B cell (primary cell): ENCODE measurements at places on chromosomes 6 and 20. TPM values are rescaled to one million over a fixed set of nuclear protein-coding genes. Genes with fewer than 3 reads are reported as not detected.

The C6orf58 gene
- polyA plus RNA-seq: not detected in 2 replicates

The KCNB1 gene
- polyA plus RNA-seq: not detected in 2 replicates

The SALL4 gene
- polyA plus RNA-seq: 0.17 and 0.21 TPM in 2 replicates

The HAO1 gene
- not detected in 2 replicates for polyA plus RNA-seq

The TSBP1 gene
- not detected in 2 replicates for polyA plus RNA-seq

DNA sequence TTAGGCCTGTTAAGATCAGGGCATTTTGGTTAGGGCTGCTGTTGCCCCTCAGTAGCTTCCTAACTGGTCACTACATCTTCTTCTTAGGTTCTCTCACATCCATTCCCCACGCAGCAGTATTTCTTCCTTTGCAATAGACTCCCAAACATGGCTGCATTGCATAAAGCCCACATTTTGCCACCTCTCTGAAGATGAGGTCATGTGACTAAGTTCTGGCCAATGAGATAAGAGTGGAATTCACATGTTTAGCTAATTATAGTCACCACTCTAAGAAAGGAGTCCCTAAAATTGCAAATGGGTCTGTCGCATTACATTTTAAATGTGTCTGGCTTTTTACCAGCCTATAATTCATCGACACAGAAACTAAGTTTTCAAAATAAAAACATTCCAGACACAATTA lies 9.3 kb upstream of the DOK5 start:
- no peak overlapping the region for H3K27ac ChIP-seq
- DNase-seq: no peak
- no peaks in the 10 kb centered on the region for H3K36me3 ChIP-seq
- no peak overlapping the region for H3K4me3 ChIP-seq
- H3K27me3 ChIP-seq: no peaks in the 10 kb centered on the region
- no peaks in the 10 kb centered on the region for H3K4me1 ChIP-seq

- H3K36me3 ChIP-seq: no peaks in the 10 kb centered on the region
- H3K27me3 ChIP-seq: no peaks in the 10 kb centered on the region
- no peaks in the 10 kb centered on the region for H3K4me1 ChIP-seq
- no peak for DNase-seq
- H3K27ac ChIP-seq: no peak overlapping the region
- no peak overlapping the region for H3K4me3 ChIP-seq
These were observed 231.2 kb upstream of the ZFP64 start for GRCh38 chr20:52422574-52423336.

GRCh38 chr6:113526995-113527394 lies 330.1 kb upstream of the MARCKS start:
- no peak overlapping the region for H3K4me3 ChIP-seq
- no peak for DNase-seq
- no peaks in the 10 kb centered on the region for H3K27me3 ChIP-seq
- no peak overlapping the region for H3K27ac ChIP-seq
- no peaks in the 10 kb centered on the region for H3K4me1 ChIP-seq

DNA sequence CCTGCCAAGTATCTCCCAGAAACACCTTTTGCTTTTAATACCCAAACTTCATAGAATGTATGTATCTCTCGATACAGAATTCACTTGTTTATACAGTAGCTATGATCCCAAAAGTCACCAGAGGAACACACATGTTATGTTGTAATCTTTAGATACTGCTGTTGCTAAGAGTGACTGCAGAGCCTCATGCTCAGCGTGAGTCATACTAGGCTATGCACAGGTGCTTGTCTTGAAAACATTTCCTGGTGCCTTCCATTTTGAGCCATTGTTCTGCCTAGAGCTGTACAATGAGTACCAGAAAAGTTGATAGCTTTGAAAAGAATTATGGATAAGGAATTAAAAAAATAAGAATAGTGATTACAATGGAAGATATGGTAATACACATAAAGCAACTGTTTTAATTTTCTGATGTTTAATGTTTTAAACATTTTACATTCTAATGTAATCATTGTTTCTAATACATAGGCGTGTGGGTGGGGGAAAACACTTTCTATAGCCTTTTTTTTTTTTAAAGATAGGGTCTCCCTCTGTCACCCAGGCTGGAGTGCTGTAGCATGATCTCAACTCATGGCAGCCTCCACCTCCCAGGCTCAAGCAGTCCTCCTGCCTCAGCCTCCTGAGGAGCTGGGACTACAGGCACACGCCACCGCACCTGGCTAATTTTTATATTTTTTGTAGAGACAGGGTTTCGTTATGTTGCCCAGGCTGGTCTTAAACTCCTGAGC lies 79.4 kb downstream of the CD24 start:
- no peak for DNase-seq
- H3K4me3 ChIP-seq: no peak overlapping the region
- H3K27ac ChIP-seq: no peak overlapping the region
- no peaks in the 10 kb centered on the region for H3K36me3 ChIP-seq
- no peaks in the 10 kb centered on the region for H3K27me3 ChIP-seq

DNA sequence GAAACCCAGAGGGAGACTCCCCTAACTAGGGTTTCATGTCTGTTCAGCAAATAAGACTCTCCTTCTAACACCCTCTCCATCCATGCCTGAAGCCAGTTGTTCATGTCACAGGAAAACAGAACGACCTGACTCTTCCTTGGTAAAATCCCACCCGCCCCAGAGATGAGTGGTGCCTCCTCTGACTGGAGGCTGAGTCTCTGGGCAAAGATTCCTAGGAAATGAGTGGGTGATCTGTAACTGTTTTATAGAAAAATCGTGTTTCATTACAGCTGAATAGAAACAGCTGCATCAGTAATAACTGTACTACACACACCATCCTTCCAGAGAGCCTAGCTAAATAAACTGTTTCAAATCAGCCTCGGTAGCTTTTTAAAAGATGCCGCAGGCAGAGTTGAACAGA lies 37.4 kb upstream of the MRPS10 start:
- H3K27ac ChIP-seq: no peak overlapping the region
- no peak for DNase-seq
- no peaks in the 10 kb centered on the region for H3K4me1 ChIP-seq
- H3K36me3 ChIP-seq: no peaks in the 10 kb centered on the region

GRCh38 chr6:95117236-95117635 lies 460.1 kb upstream of the MANEA start:
- no peaks in the 10 kb centered on the region for H3K27me3 ChIP-seq
- H3K4me1 ChIP-seq: no peaks in the 10 kb centered on the region
- H3K27ac ChIP-seq: no peak overlapping the region
- H3K36me3 ChIP-seq: no peaks in the 10 kb centered on the region
- H3K4me3 ChIP-seq: no peak overlapping the region

- H3K4me3 ChIP-seq: no peak overlapping the region
- no peak overlapping the region for H3K27ac ChIP-seq
- H3K27me3 ChIP-seq: no peaks in the 10 kb centered on the region
- H3K4me1 ChIP-seq: no peaks in the 10 kb centered on the region
- no peaks in the 10 kb centered on the region for H3K36me3 ChIP-seq
These were observed 89.4 kb downstream of the C6orf118 start for GRCh38 chr6:165220045-165220444.

DNA sequence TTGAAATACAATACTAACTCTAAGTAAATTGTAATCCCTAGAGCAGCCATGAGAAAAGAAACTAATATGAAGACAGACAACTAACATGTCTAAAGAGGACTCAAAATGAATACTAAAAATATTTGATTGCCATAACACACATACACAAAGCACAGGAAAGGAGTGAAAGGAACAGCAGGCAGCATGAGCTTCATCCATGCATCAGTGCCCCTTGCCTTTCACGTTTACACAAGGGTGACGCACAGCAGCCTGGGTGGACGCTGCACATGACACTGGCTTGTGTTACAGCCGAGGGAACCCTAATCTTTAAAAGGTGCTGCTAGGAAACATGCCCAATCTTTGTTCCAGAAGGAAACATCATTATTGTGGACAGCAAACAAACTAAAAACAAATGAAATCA lies 123.5 kb downstream of the MAN1A1 start:
- no peak for DNase-seq
- H3K4me3 ChIP-seq: no peak overlapping the region
- H3K4me1 ChIP-seq: no peaks in the 10 kb centered on the region

- DNase-seq: no peak
- H3K27me3 ChIP-seq: no peaks in the 10 kb centered on the region
- H3K36me3 ChIP-seq: no peaks in the 10 kb centered on the region
- H3K4me3 ChIP-seq: no peak overlapping the region
These were observed 38.9 kb upstream of the SNAP25 start for GRCh38 chr20:10179574-10180298.

DNA sequence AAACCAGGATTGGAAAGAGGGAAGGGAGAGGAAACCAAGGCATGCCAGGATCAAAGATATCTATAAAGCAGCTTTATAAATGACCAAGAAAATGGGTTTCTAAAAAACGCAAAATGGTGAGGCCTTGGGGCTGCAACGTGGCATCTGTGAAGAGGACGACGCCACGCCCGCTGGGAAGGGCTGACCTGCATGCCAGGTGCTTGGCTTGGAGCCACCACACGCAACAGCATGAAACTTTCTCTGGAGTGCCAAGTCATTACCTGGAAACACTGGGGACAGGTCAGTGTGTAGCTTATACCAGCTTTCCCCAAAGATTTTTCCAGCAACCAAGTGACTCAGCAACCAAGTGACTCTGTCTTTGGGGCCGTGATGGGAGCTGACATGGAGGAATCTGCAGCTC lies 82.5 kb downstream of the POPDC3 start:
- no peak overlapping the region for H3K27ac ChIP-seq
- DNase-seq: no peak
- no peaks in the 10 kb centered on the region for H3K36me3 ChIP-seq
- H3K4me1 ChIP-seq: no peaks in the 10 kb centered on the region

DNA sequence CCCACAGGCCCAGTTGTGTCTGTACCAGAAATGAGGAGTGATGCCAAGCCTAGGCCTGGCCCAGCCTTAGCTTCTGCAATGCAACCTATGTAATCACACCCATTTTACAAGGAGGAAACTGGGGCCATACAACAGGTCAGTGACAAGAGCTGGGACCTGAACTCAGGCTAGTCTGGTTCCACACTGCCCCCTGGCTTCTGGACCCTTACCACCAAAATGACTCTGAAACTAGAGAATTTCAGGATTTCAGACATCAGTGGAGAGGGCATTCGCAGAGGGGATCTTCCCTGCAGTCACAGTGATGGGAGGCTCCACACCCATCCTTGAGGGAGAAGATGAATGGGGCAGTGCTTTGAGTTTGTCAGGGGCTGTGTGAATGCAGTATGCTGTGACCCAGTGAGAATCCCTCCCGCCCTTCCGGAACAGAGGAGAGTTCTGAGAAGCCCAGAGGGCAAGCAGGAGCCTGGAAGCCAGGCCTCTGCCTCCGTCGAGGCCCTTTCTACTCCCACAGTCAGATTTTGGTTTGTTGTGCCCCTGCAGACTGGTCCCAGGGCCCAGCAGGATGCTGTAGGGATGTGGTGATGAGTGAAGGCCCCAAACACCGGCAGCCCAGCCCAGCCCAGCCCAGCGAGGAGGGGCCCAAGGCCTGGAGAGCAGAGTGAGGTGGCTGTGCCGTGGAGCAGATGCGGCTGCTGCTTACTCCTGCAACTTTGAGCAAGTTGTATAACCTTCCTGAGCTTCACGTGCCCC lies 48.1 kb upstream of the MYL9 start:
- H3K4me1 ChIP-seq: peaks cover 17% of the 10 kb centered on the region
- no peaks in the 10 kb centered on the region for H3K27me3 ChIP-seq
- H3K4me3 ChIP-seq: no peak overlapping the region
- no peak overlapping the region for H3K27ac ChIP-seq

- H3K27ac ChIP-seq: peak overlapping the region; percentile 55
- H3K27me3 ChIP-seq: no peaks in the 10 kb centered on the region
- H3K36me3 ChIP-seq: peaks cover 86% of the 10 kb centered on the region
- no peak for DNase-seq
- no peak overlapping the region for H3K4me3 ChIP-seq
- no peaks in the 10 kb centered on the region for H3K4me1 ChIP-seq
These were observed 31.0 kb downstream of the ZC3H12D start for GRCh38 chr6:149453597-149454345.

- no peak overlapping the region for H3K27ac ChIP-seq
- H3K27me3 ChIP-seq: no peaks in the 10 kb centered on the region
- peak; percentile 22 for DNase-seq
- no peaks in the 10 kb centered on the region for H3K4me1 ChIP-seq
- H3K4me3 ChIP-seq: no peak overlapping the region
These were observed 132.8 kb upstream of the ZNF184 start for GRCh38 chr6:27605401-27606342.

DNA sequence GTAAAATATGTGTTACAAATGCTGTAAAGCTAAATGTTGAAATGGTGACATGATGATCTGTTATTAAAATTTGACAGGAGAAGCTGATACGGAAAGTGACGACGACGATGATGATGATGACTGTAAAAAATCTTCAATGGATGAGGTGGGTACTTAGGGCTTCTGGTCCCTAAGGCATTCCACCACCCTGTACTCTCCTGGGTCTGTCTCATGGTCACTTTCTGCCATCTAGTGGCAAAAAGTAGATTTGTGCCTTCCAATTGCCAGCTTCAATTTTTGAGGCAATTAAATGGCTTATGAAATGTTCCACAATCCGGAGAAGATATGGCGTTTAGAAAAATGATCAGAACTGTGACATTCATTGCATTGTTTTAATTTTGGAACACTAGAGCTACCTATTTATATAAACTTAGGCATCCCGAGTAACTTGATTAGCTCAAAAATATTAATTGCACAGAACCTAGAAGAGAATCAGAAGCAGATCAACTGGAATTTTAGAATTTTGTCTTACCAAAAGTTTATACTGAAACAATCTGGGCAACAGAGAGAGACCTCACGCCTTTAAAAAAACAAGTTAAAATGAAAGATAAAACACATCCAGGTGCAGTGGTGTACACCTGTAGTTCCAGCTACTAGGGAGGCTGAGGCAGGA lies 346.5 kb upstream of the PLCB4 start:
- H3K4me3 ChIP-seq: no peak overlapping the region
- H3K36me3 ChIP-seq: no peaks in the 10 kb centered on the region
- no peaks in the 10 kb centered on the region for H3K27me3 ChIP-seq
- no peak overlapping the region for H3K27ac ChIP-seq
- peak; percentile 64 for DNase-seq

DNA sequence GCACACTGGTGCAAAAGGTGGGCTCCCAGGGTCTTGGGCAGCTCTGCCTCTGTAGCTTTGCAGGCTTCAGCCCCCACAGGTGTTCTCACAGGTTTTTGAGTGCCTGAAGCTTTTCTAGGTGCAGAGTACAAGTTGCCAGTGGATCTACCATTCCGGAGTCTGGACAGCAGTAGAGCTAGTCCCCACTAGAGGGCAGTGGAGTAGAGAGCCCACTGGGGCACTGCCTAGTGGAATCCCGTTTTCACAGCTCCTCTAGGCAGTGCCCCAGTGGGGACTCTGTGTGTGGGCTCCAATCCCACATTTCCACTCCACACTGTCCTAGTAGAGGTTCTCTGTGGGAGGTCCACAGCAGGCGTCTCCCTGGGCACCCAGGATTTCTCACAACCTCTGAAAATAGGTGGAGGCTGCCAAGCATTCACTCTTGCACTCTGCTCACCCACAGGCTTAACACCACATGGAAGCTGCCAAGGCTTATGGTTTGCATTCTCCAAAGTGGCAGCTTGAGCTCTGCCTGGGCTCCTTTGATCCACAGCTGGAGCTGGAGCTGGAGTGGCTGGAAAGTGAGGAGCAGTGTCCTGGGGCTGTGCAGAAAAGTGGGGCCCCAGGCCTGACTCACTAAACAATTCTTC lies 86.3 kb upstream of the PROKR2 start:
- DNase-seq: no peak
- no peaks in the 10 kb centered on the region for H3K4me1 ChIP-seq
- H3K27ac ChIP-seq: no peak overlapping the region
- no peaks in the 10 kb centered on the region for H3K27me3 ChIP-seq

GRCh38 chr20:48026981-48027592 lies 241.8 kb upstream of the SULF2 start:
- H3K27me3 ChIP-seq: no peaks in the 10 kb centered on the region
- no peaks in the 10 kb centered on the region for H3K36me3 ChIP-seq
- H3K27ac ChIP-seq: no peak overlapping the region
- no peak overlapping the region for H3K4me3 ChIP-seq
- DNase-seq: no peak

- no peak overlapping the region for H3K4me3 ChIP-seq
- DNase-seq: no peak
- H3K27me3 ChIP-seq: no peaks in the 10 kb centered on the region
- H3K27ac ChIP-seq: no peak overlapping the region
- no peaks in the 10 kb centered on the region for H3K4me1 ChIP-seq
- H3K36me3 ChIP-seq: no peaks in the 10 kb centered on the region
These were observed 47.7 kb downstream of the DNAH8 start for GRCh38 chr6:38762848-38763247.
